ENCODE measurements at places on chromosomes 4 and X. TPM values are rescaled to one million over a fixed set of nuclear protein-coding genes. Genes with fewer than 3 reads are reported as not detected.

Gene PF4V1
- total RNA-seq = not detected

Gene EXOC1L
- not detected for total RNA-seq

Gene CTBP1
- 217 TPM for total RNA-seq

Gene ZNF275
- 22.3 TPM for total RNA-seq

Gene PCDH11X
- total RNA-seq = not detected

Gene ATP1B4
- not detected for total RNA-seq

Gene HERC5
- total RNA-seq = 30.2 TPM

Gene RASL11B
- total RNA-seq = 0.13 TPM

GRCh38 chrX:1591863-1592469 is 562 bp downstream of the AKAP17A start:
- peaks cover 37% of the 10 kb centered on the region for H3K36me3 ChIP-seq
- H3K4me3 ChIP-seq = peak overlapping the region; percentile 91
- no peaks in the 10 kb centered on the region for H3K27me3 ChIP-seq
- peaks cover 41% of the 10 kb centered on the region for H3K4me1 ChIP-seq
- no peak for DNase-seq

DNA sequence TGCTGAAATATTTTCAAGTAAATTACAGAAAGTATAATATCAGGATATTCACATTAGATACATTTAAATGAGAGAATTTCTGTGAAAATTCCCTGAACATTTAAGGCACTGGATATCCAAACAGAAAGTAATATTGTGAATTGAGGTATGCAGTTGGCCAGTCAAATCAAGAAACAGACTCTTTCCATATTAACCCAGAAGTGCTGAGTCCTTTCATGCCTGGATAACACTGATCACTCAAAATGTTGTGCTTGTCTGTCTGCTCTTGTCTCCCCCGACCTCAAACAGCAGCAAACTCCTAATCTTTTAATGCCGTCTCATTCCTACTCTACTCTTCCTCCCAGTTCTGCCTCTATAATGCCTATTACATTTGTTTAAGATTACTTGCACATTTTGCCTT is 51.2 kb downstream of the TBC1D9 start:
- H3K36me3 ChIP-seq = no peaks in the 10 kb centered on the region
- H3K4me1 ChIP-seq = no peaks in the 10 kb centered on the region
- DNase-seq = no peak
- H3K27ac ChIP-seq = no peak overlapping the region
- H3K4me3 ChIP-seq = no peak overlapping the region
- peaks cover 7% of the 10 kb centered on the region for H3K27me3 ChIP-seq

DNA sequence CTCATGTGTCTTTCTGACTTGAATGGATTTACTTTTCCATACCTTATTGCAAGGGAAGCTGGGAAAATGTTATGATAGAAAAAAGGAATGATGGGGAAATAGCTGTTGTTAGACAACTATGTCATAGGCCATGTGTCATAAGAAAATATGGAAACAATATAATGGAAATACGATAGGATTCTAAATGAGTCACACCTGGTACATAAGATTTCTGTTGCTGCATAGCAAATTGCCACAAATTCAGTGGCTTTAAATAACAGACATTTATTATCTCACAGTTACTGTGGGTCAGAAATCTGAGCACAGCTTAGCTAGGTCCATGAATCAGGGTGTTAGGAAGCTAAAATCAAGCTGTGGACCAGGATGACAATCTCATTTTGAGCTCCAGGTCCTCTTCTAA is 44.6 kb upstream of the ANKRD50 start:
- no peak overlapping the region for H3K27ac ChIP-seq
- no peaks in the 10 kb centered on the region for H3K4me1 ChIP-seq
- no peaks in the 10 kb centered on the region for H3K27me3 ChIP-seq
- no peak overlapping the region for H3K4me3 ChIP-seq
- DNase-seq = no peak
- H3K36me3 ChIP-seq = no peaks in the 10 kb centered on the region

DNA sequence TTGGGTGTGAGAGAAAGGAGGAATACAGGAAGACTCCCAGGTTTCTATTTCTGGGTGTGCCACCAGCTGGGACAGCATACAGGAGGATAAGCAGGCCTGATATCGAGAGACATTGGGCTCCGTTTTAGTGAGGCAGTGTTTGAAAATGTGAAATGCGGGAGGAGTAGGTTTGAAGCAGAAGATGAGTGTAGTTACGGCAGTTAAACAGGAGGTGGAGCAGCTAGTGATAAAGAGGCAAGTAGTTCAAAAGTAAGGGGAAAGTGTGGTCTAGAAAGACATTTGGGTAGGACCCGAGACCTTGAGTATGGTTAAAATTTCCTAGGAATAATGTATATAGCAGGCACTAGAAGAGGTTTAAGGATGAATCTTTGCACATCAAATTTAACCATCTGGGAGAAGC is 42.4 kb downstream of the DCUN1D4 start:
- DNase-seq = peak; percentile 24
- H3K4me1 ChIP-seq = peaks cover 6% of the 10 kb centered on the region
- H3K27ac ChIP-seq = no peak overlapping the region
- H3K27me3 ChIP-seq = no peaks in the 10 kb centered on the region
- peaks cover 23% of the 10 kb centered on the region for H3K36me3 ChIP-seq
- no peak overlapping the region for H3K4me3 ChIP-seq

DNA sequence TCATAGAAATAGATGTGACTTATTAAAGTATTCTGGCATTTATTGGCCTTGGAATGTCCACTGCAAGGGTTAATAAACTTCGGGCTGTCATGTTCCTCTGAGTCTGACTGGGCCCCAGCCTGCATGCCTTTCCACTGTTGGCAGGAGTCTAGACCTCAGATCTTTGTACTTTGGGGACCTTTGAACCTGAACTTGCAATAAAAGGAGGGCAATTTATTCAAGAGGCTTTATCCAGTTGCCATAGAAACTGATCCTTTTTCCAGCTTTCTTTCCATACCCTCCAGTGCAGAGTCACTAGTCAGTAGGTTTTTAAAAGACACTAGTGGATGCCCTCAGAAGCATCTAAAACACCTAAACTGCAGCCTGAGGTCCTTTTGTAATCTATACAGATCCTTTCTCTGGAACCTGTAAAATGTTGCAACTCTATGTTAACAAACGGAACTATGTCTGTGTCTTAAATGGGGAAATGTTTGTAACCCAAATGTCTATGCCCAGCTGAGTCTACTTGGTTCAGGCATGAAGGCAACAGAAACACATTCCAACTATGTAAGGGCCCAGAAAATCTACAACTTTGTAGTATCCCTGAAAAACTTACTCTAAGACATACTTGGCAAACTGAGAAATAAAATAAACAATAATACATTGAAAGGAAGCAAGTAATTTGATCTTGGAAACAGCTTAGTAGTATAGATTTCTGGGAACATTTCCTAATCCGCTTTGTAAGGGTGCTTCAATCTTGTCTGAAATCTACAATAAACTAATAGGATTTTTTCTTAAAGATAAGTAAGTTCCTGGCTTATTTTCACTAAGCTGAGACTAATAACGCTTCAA is 41.5 kb downstream of the SOWAHB start:
- no peak overlapping the region for H3K27ac ChIP-seq
- H3K27me3 ChIP-seq = peaks cover 2% of the 10 kb centered on the region
- no peak for DNase-seq
- H3K4me1 ChIP-seq = no peaks in the 10 kb centered on the region

GRCh38 chr4:48909697-48910096 is 3.1 kb upstream of the OCIAD2 start:
- no peak overlapping the region for H3K27ac ChIP-seq
- H3K4me3 ChIP-seq = no peak overlapping the region
- DNase-seq = peak; percentile 26
- no peaks in the 10 kb centered on the region for H3K27me3 ChIP-seq
- H3K36me3 ChIP-seq = peaks cover 6% of the 10 kb centered on the region

DNA sequence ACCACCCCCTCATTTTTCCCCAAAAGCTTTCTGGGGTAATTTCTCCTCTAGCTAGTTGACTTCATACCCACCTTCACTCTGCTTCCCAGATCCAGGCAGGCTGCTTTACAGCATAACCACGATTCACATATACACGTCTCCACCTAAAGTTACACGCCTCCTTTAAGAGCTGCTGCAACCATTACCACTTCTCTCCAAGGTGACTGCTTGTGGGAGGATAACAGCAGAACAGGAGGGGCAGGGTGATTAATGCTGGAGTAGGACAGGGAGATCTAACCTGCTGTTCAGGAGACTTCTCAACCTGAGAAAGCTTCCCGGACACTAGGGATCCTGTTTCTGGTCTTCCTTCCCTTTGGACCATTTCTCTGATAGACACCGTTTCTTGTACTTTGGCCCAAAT is 77.4 kb downstream of the MGST2 start:
- peaks cover under 1% of the 10 kb centered on the region for H3K27me3 ChIP-seq
- H3K4me3 ChIP-seq = no peak overlapping the region
- H3K4me1 ChIP-seq = peaks cover 8% of the 10 kb centered on the region
- DNase-seq = no peak

DNA sequence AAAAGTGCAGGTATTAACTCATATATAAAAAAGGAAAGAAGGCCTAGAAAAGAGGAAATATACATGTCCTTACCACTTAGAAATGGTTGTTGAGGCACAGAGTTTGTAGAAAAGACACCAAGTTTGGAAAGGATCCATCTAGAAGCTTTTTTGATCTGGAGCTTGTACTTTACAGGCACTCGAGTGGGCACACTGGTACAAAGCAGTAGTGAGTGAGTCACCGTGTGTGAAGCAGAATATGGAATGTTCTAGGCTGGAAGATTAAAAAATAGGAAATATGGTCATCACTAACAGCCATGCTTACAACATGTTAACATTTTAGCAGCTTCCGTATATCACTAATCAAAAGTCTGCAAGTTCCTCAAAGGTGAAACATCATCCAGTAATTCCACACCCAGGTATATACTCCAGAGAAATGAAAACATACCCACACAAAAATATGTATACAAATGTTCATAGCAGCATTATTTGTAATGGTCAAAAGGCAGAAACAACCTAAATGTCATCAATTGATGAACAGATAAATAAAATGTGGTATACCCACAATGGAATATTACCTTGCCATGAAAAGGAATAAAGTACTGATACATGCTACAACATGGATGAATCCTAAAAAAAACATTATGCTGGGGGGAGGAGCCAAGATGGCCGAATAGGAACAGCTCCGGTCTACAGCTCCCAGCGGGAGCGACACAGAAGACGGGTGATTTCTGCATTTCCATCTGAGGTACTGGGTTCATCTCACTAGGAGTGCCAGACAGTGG is 69.5 kb downstream of the FRYL start:
- no peak for DNase-seq
- H3K36me3 ChIP-seq = peaks cover 37% of the 10 kb centered on the region
- H3K4me1 ChIP-seq = peaks cover 2% of the 10 kb centered on the region
- no peak overlapping the region for H3K27ac ChIP-seq
- no peaks in the 10 kb centered on the region for H3K27me3 ChIP-seq
- no peak overlapping the region for H3K4me3 ChIP-seq

DNA sequence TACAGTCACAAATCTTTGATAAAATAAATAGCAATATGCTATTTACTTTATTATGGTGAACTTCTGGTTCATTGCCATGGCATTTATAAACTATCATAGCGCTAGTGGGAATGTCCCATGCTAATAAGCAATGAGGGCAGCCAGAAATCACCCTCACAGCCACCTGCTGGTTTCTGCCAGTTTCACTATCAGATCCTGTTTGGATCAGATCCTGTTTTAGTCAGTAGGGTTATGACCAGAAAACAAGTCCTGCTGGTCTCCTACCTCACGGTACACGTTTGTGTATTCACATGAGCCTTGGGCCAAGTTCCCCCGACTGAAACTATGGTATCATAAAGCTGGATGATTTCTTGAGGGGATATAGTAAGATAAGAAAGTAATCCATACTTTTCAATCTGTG is 17.7 kb downstream of the FOXR2 start:
- H3K27me3 ChIP-seq = no peaks in the 10 kb centered on the region
- H3K27ac ChIP-seq = no peak overlapping the region
- H3K4me3 ChIP-seq = no peak overlapping the region
- no peaks in the 10 kb centered on the region for H3K4me1 ChIP-seq

GRCh38 chr4:6221301-6221850 is 21.0 kb upstream of the JAKMIP1 start:
- H3K27me3 ChIP-seq = peaks cover 50% of the 10 kb centered on the region
- no peak overlapping the region for H3K27ac ChIP-seq
- DNase-seq = no peak
- H3K4me1 ChIP-seq = no peaks in the 10 kb centered on the region
